ENCODE measurements at places on chromosomes 4 and X.

DNA sequence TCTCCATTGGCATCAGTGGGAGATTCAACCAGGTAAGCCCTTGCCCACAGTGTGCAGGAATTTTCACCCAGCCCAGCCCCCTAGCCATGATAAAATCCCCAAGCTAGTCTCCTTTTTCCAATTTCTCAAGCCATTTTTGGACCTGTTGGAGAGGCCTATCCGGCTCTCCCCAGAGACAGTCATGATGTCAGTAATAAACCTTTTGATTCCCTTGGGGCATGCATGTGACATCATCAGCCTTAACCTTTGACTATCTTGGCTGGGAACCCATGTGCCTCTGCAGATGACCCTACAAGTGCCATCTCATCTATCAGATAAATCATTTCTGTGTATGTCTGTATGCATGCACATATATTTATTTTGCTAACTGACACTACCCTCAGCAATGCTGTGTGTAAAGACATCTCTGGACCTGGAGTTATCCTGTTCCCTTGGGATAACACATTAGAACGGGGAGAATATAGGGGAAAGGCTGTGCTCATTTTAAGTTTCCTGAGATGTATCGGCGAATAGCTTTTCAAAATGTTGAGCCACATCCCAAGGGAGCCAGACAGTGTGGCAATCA lies 51.0 kb downstream of the CYTL1 start:
- no peak for DNase-seq

DNA sequence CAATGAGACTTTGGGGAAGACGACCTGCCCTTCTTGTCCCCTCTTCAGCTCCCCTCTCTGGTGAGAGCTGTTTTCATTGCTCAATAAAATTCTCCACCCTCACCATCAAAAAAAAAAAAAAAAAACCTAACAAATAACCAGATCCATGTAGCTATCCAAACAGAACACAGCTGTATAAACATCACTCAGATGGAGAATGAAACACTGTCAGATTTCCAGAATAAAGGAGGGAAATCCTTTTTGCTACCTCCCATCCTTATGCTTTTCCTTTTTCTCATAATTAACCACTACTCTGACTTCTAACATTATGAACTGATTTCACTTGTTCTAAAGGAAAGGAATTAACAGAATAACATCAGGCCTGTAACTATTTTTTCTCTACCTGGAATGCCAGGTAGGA lies 155.6 kb downstream of the PPP4R3C start:
- no peak for DNase-seq

- no peak for DNase-seq
Measured at GRCh38 chr4:32551943-32552342, 1831.8 kb downstream of the PCDH7 start.

- peak; percentile 33 for DNase-seq
Measured at GRCh38 chr4:152162331-152162697, 373.6 kb downstream of the FBXW7 start.

- DNase-seq, result no peak
Measured at GRCh38 chr4:118077767-118078105, 43.5 kb downstream of the NDST3 start.

- no peak for DNase-seq
Measured at GRCh38 chr4:14079601-14080000, 452.1 kb upstream of the BOD1L1 start.

DNA sequence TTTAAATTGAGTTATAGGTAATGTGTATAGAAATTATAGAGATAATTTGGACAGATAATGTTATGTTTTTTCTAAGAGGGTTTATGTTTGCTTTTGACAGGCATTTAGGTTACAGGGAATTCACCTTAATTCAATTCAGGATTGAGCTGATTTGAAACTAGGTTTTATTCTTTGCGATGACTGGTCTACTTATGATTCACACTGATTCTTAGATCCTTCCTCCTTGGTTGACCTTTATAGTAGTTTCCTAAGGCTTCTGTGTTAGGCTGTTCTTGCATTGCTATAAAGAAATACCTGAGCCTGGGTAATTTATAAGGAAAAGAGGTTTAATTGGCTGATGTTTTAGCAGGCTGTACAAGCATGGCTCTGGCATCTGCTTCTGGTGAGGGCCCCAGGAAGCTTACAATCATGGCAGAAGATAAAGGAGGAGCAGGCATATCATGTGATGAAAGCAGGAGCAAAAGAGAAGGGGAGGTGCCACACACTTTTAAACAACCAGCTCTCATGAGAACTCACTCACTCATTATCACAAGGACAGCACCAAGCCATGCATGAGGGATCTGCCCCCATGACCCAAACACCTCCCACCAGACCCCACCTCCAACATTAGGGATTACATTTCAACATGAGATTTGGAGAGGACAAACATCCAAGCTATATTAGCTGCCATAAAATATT lies 155.0 kb upstream of the SFRP2 start:
- DNase-seq, result no peak

DNA sequence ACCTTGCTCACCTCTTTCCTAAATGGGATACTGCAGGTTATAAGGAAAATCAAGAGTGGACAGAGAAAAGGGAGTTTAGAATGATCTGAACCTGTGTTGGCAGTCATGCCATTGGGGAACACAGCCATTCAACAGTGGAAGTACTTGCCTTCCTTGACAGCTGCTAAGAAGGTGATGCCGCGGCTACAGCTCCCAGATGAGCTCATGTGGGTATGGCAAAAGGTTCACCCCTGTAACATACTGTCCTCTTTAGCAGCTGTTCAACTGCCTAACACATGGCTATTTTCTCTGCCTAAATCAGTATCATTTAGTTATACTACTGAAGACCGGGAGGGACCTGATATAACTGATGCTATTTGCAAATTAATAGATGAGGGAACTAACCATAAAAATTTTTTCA lies 76.8 kb downstream of the DCHS2 start:
- DNase-seq, result no peak

DNA sequence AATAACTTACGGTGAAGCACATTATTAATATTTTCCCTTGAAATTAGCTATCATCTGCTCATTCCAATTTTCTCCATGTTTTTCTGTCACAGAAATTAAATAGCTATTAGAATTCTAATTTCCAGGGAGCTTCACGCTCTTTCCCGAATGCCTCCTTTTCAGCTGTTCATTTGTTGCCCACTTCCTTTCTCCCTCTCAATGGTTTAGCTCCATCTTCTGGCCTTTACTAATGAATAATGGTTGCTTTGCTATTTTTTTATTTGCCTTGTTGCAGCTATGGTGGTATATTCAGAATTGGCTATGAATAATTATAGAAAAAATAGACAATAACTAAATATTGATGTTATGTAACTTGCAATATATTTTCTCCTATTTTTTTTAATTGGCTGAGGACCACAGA lies 70.5 kb downstream of the GRIA2 start:
- no peak for DNase-seq

- DNase-seq, result no peak
Measured at GRCh38 chr4:111573386-111573785, 571.9 kb upstream of the FAM241A start.

GRCh38 chr4:1490011-1490653 lies 83.9 kb upstream of the NKX1-1 start:
- DNase-seq, result no peak

- peak; percentile 66 for DNase-seq
Measured at GRCh38 chrX:136214551-136214950, 36.6 kb downstream of the MAP7D3 start.

GRCh38 chr4:76457885-76458284 lies 22.9 kb downstream of the SHROOM3 start:
- no peak for DNase-seq

DNA sequence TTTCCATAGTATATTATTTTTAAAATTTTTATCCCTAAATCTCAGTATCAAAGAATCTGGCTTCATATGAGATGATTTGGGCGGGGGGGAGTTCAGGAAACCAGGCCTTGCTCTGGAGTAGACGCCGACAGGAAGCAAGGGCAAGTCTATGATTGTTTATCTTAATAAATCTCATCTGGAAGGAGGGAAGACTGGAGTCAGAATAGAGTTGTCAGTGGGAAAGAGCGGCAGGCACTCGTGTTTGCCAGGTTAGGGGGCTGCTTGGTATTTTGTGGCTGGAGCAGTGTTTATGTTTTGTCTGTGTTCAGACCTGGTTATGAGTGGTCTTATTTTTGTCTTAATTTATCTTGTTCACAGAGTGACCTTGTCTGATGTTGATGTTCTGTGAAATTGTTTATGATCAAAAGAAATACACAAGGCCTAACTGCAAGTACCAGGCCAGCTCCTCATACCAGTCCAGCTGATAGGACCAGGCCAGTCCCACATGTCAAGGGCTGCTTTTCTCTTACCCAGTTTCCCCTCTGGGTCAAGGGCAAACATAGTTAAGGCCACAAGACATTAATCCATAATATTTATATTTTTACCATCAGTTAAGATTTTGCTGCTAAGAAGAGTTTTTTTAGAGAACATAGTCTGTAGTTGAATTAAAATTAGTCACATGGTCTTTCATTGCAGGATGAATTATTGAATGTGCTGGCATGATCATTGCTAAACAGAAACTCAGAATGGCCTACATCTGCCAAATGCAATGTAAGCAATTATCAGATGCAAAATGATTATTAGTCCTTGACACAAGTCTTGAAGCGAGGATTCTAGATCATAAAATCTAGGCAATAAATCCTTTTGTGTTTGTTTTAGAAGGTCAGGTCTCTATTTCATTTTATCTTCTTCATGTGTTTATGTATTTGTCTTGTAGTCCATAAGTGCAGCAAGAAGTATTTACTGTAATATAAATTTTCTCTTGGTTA lies 176.5 kb downstream of the GASK1B start:
- peak; percentile 47 for DNase-seq

GRCh38 chr4:108355186-108355901 lies 186.6 kb upstream of the LEF1 start:
- DNase-seq, result peak; percentile 36

DNA sequence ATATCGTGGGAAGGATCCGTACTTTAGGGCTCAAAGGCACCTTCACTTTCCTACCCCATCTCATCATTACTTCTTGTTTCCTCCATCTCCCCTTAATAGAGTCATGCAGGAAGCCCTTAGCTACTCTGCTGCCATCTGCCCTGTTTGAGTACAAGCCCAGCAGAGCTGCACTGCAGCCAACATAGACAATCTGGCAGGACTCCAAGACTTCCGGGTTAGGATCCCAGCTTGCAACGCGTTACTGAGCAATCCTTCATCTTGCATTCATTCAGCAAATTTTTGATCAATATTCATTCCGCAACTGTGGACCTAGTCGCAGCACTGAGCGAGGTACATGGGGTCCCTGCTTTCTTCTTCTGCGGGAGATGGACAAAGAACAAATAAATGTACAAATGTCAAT lies 344.9 kb downstream of the BCOR start:
- DNase-seq, result peak; percentile 43

DNA sequence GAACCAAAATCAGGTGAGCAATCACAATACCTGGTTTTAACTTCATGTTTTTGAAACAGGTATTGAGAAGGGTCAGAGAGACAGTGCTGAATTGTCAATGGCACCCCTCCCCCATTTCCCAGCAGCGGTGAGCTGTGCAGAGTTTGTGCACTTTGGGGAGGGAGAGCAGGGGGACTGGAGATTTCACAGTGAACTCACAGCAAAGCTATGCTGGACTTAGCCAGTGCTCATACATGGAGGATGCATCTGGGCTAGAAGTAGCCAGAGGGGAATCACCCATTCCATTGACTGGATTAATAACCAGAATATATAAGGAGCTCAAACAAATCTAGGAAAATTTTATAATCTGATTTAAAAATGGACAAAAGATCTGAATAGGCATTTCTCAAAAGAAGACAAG lies 612.6 kb downstream of the STPG2 start:
- no peak for DNase-seq

DNA sequence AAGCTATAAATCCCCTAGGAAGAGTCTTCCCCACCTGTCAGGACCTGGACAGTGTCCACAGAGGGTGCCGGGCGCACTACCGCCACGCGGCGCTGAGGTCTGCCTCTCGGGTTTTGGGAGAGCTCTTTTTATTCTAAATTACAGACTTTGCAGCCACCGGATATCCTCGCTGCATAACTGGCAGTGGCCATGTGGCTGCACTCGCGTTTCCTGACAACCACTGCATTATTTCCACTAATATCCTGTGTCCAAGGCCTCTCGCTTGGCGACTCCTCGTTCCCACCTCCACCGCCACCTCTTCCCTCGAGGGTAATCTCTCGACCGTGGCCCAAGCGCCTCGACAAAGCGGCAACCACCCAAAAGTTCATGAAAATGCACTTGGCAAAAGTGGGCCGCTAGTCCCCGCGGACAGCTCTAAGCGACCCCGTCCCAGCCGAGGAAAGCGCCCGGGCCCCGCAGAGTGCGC lies 512 bp upstream of the TMEM131L start:
- peak; percentile 59 for DNase-seq

DNA sequence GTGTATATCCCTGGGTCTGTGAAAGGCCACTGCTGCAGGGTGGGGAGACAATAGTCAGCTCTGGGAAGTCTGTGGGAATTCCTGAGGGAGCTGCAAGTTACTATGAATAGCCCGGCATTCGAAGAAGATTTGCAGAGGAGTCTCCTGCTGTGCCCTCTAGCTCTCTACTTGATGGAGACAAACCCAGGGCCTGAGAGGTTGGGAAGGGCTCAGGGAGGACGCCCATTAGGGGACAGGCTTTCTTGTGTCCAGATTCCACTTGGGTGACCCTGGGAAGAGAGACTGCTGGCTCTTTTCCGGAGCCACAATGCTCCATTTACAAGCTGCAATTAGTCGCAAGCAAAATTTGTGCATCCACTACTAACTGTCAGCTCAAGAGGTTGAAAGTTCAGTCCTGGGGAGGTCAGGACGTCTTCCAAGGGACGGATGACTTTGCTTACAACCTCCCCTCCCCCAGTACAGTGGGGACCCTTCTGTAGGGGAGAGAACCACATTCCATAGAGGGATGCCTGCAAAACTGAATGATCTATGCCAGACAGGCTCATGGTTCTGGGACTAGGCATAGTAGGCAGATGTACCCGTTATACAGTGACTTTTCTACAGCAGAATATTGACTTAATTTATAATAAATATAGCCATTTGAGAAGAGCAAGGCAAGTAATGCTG lies 48.2 kb upstream of the PHOX2B start:
- no peak for DNase-seq

GRCh38 chrX:140163371-140164159 lies 198.2 kb upstream of the CXorf66 start:
- peak; percentile 78 for DNase-seq

Measured in fibroblast of lung (primary cell).